Tibial nerve (tissue), 4 donors: ENCODE measurements at places on chromosomes 13 and 19. TPM values are rescaled to one million over a fixed set of nuclear protein-coding genes. Genes with fewer than 3 reads are reported as not detected.

Gene CACNG7
- not detected for total RNA-seq

Gene KIR2DL4
- not detected for total RNA-seq

Gene RFX1
- 8.4 TPM for total RNA-seq

Gene ZNF541
- total RNA-seq, result under 0.01 TPM

Gene ZNF790
- 12.6 TPM for total RNA-seq
